ENCODE measurements at places on chromosomes 13 and 19. TPM values are rescaled to one million over a fixed set of nuclear protein-coding genes. Genes with fewer than 3 reads are reported as not detected.

DNA sequence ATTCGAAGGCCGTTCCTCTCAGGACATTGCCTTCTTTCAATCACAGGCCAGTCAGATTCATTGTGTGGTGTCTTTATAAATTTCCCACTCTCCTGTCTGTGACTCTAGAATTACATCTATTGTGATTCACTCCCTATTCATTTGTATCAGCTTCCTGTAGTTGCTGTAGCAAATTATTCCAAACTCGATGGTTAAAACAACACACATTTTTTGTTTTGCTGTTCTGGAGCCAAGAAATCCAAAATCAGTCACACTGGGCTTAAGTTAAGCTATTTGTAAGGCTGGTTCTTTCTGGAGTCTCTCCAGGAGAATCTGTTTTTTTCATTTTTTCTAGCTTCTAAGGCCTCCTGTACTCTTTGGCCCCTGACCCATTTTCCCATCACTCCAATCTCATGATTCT lies 1487.0 kb upstream of the SLC10A2 start:
- peaks cover 5% of the 10 kb centered on the region for H3K4me1 ChIP-seq
- H3K4me3 ChIP-seq, result no peak overlapping the region
- no peaks in the 10 kb centered on the region for H3K36me3 ChIP-seq
- no peak overlapping the region for H3K27ac ChIP-seq
- H3K27me3 ChIP-seq, result no peaks in the 10 kb centered on the region

DNA sequence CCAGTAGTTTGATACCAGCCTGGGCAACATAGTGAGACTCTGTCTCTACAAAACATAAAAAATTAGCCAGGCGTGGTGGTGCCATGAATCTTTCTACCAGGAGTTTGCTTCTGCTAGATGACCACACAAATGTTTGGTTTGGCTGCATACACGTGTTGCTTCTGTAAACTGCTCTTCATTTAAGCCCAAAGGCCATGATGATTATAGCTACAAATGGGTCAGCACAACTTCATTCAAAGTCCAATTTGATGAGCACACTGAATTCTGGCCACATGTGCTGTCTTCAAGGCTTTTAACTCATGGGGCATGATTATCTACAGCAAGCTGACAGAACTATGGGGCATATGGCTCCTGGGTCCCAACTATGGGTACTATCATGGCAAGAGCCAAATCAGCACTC lies 46.3 kb upstream of the DCT start:
- no peaks in the 10 kb centered on the region for H3K36me3 ChIP-seq
- H3K4me1 ChIP-seq, result no peaks in the 10 kb centered on the region
- H3K27ac ChIP-seq, result no peak overlapping the region
- no peak overlapping the region for H3K4me3 ChIP-seq
- peaks cover 3% of the 10 kb centered on the region for H3K27me3 ChIP-seq

DNA sequence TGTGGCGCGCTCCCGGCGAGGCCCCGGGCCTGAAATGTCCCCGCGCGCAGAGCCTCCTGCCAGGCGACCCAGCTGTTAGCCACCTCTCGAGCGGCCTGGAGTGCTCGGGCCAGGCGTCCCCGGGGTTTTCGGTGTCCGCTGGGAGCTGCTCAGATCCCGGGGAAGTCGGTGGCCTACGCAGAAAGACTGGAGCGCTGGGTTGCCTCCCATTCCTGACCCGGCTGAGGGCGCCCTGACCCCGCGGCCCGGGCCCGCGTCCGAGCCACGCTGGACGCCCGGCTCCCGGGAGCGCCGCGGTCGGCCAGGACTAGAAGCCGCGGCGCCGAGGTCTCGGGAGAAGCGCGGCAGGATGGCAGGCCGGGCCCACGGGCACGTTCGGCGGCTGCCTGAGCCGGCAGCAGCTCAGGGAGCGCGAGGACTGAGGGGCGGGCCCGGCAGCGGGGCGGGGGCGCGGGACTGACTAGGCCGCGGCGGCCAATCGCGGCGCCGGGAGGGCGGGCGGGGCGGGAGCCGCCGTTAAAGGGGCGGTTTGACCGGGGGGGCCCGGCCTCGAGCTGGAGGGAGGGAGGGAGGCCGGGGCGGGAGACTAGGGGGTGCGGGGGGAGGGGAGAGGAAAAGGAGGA lies 1.3 kb upstream of the ZIC2 start:
- H3K4me3 ChIP-seq, result peak overlapping the region; percentile 31
- H3K27ac ChIP-seq, result no peak overlapping the region
- peaks cover 70% of the 10 kb centered on the region for H3K27me3 ChIP-seq
- H3K36me3 ChIP-seq, result no peaks in the 10 kb centered on the region

- DNase-seq, result no peak
- H3K36me3 ChIP-seq, result no peaks in the 10 kb centered on the region
- peak overlapping the region; percentile 17 for H3K27ac ChIP-seq
- peak overlapping the region; percentile 7 for H3K4me3 ChIP-seq
- peaks cover 85% of the 10 kb centered on the region for H3K27me3 ChIP-seq
Observed at GRCh38 chr19:18789422-18789869, 1.7 kb downstream of the COMP start.

- DNase-seq, result no peak
- H3K27me3 ChIP-seq, result no peaks in the 10 kb centered on the region
- H3K27ac ChIP-seq, result peak overlapping the region; percentile 84
- peaks cover 3% of the 10 kb centered on the region for H3K36me3 ChIP-seq
- no peak overlapping the region for H3K4me3 ChIP-seq
Observed at GRCh38 chr13:111177081-111177711, 62.1 kb downstream of the ARHGEF7 start.

Gene RFPL4AL1
- total RNA-seq, result not detected

Gene GJA3
- total RNA-seq, result 0.04 TPM

Gene PEG3
- not detected for total RNA-seq
